ENCODE measurements at places on chromosomes 12 and 14.

DNA sequence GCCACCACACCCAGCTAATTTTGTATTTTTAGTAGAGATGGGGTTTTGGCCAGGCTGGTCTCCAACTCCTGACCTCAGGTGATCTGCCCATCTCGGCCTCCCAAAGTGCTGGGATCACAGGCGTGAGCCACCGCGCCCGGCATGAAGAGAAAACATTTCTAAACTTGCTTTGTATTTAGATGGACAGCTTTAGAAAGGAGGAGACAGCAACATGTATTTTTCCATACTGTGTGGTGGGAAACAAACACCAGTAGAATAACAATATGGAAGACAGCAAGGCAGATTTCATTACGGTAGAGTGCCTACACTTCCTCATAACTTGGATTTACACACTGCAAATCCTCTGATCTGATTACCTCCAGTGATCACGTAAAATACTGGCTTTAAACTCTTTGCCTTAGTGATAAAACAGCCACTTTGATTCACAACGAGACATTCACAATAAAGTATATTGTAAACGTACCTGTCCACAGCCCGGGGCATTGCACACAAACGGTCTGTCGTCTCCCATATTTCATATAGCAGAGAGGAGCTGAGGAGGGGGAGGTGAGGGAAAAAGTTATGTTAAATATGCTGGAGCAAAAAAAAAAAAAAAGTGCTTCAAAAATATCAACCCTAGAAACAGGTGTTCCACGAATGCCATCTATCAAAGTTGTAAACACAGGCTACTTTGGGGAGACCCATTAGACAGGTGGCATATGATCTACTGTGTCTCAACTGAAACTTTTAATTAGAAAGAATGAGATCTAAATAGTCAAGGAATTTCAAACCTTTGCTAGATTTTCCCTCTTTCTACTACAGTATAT, 25.5 kb downstream of the ATF7 start:
- DNase-seq: no peak

DNA sequence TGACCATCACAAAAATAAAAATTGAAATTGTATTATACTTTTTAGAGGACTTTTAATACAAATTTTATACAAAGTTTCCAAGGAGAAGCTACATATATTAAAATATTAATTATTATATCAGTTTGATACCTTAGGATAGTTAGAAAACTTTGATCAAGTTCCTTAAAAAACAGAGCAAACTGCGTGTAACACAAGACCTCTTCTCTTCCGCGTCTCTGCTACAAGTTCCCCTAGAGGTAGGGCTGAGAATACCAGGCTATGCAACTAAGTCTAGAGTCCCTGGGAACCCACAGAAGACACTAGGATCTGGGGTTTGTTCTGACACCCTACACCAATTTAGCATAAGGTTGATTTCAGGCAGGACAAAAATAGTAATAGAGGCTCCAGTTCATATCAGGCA, 319.0 kb downstream of the FOXG1 start:
- DNase-seq: peak; percentile 32

GRCh38 chr14:75283833-75284563, 5.4 kb downstream of the FOS start:
- peak; percentile 52 for DNase-seq

DNA sequence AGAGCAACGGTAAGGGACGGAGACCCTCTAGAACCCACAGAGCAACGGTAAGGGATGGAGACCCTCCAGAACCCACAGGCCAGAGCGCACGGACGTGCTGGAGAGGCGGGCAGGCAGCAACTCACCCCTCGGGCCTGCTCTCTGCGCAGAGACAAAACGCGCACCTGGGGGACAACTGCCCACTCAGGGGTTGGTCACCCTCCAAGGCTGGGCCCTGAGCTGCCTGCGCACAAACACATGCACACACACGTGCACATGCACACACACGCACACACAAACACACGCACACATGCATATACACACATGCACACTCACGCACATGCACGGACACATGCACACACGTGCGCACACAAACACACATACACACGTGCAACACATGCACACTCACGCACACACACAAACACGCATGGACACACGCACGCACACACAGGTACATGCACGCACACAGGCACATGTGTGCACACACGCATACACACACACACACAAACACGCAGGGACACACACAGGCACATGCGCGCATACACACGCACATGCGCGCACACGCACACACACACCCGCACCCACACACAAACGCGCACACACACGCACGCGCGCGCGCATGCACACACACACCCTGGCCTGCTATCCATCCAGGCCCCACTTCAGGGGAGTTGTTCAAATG, 88.3 kb downstream of the NCOR2 start:
- no peak for DNase-seq

- no peak for DNase-seq
Measured at GRCh38 chr12:24431872-24432271, 482.4 kb upstream of the SOX5 start.

DNA sequence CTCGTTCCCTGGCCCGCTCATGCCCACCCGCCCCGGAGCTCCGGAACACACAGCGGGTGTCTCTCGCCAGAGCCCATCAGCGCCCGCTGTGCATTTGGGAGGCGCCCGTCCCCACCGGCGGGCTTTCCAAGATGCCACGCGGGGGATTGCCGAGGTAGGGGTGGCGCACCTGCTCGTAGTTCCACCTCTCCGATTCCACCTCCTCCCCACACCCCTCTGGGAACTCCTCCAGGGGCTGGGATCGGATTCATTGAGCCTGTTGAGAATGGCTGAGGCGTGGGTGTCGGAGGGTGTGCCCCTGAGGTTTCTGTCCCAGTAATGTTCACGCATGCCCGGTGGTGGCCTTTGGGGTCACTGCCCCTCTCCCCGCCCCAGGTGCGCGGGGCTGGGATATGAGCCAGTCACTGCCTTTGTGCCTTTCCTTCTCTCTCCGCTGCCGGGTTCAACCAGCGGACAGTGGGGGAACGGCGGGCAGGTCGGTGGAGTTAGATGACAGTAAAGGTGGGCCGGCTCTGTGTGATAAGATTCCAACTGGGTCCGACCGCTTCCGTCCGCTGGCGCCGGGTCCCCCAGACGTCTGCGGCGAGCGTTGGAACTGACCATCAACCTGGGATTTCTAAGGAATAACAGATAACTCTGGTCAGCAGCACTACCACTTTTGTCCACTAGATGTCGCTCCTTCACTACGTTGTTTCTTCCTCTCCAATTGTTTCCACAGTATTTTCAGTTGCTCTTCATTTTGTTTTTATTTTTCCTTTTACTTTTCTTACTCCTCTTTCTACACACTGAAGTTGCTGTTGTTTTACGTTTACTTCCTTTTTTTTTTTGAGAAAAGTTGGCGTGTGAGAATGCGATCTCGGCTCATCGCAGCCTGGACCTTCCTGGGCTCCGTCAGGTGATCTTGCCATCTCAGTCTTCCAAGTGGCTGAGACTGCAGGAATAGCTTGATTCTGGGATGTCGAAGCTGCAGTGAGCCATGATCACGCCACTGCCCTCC, 178.1 kb upstream of the ALG10B start:
- DNase-seq: peak; percentile 76

DNA sequence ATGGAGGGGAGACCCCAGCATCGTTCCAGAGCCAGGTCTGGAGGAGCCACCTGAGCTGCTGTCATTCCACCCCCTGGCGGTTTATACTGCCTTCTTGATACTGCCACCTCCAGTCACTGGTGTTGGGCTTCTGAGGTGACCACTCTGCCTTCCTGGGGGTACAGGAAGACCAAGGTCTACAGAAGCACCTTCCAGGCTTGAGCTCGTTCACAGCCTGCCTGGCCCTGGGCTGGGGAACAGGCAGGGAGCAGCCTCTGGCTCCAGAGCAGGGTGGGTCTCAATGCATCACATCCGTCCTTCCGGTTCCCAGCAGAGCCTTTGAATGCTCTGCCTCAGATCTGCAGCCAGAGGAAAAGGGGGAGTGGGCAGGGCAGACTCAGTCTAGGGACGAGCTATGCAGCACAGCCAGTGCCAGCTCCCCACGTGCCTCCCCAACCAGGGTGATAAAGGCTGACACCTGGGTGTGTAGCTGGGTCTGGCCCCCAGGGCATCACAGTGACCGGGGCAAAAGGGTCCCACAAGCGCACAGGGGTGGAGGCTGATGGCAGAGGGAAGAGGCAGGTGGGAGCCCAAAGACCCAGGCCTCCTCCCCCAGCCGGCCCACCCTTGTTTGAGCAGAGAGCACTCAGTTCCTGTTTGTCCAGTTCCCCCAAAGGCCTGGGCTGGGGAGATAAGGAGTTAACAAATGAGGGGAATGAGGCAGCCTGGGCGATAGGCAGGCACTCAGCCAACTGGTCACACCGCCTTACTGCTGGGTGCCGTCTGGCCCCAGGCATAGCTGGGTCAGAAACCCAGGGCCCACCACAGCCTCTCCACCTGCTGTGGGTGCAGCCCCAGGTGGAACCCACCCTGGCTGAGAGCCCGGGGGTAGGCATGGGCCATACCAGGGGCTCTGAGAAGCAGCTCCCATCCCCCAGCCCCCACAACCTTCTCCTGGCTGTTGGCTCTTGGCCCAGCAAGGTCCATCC, 17.1 kb downstream of the DEGS2 start:
- DNase-seq: peak; percentile 4

DNA sequence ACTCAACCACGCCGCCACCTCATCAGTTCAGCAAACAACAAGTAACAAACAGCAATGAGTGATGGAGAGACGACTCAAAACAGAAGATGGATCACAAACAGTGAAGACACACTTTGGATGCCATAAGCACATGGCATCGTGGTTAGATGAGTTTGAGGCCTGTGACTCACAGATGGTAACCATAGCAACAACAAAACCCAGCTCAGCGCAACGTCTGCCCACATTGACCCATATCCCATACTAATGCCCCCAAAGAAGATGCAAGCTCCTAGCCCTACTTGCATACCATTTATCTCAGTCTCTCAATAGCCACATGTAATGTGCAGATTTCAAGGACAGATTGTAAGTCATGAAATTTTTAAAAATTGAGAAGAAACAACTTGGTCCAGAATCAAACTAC, 1322.3 kb upstream of the TMEM132C start:
- no peak for DNase-seq

- no peak for DNase-seq
Measured at GRCh38 chr12:26513363-26514043, 318.1 kb downstream of the SSPN start.

DNA sequence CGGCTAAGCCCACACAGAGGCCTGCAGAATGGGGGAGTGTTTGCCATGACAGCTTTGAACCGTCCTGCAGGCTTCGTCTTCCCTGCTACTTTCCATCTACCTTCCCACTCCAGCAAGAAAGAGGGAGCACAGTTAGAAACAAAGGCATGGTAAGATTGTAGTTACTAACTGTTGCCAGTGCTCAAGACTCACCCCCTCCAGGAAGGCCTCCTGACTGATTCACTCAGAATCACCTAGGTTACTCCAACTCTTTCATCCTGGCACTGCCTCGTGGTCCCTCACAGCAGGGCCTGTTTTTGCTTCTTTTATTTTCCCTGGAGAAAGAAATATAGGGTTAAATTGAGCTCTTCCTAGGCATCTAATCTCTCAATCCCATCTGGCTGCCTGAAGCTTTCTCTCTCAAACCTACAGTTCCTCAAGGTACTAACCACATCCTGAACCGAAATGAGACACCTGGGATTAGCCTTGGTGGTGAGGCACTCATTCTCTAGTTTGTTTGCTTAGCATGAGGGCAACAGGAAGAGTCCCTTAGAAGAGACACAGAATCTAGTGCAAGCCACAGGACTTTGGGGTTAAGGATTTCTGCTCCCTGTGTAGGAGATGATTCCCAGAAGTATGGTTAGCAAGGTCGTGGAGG, 7.8 kb downstream of the GALNT6 start:
- DNase-seq: no peak

DNA sequence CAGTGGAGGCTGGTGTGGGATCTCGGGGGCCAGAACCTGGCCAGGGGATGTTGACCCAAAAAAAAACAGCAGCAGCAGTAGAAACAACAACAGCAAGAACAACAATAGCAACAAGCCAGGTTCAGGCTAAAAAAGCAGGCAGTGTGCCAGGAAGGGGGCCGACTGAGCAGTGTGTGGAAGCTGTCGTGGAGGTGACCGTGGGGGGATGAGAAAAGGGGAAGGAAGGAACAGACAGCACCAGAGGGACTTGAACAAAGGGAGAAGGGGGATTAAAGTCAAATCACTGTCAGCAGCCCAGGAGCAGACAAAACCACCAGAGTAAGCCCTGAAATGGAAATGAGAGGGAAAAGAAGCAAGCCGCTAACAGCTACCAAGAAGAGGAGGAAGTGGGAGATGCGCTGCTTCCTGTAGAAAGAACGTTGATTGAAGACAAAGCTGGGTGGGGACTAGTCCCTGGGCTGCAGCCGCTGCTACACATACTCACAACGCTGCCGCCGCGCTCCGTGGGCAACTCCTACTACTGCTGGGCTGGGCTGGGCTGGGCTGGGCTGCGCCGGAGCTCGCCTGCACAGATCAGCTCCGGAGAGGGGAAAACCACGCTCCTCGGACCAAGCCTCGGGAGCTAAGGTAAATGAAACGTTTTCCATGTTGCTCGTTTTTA, at the start of gene GNG2:
Gene GNG2, plus strand, starts transcription at position 449 of the 661 bp plus-strand sequence. CDS start 90,067 bp downstream, outside the sequence.
- peak; percentile 84 for DNase-seq

DNA sequence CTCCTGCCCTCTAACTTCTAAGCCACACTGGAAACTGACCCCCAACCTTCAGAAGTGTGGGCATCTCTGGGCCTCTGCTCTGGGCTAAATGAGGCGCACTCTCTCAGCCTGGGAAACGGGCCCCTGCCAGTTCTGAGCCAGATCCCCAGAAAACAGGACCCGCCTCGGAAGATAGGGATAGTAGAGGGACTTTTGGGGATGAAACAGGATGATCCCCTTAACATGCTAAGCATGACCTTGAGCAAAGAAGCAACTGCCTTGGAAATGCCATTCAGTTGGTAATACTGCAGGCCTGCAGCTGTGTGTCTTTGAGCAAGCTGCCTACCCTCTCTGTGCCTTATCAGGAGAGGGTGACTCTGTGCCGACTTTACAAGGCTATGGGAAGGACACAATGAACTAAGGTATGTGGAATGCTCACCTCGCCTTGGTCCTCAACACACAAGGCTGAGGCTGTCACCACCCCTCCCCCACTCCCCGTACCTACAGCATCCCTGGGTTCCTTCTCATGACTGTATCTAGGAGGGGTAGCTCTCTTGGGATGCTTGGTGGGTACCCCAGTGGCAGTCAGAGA, 54.0 kb downstream of the NCOR2 start:
- DNase-seq: peak; percentile 43

DNA sequence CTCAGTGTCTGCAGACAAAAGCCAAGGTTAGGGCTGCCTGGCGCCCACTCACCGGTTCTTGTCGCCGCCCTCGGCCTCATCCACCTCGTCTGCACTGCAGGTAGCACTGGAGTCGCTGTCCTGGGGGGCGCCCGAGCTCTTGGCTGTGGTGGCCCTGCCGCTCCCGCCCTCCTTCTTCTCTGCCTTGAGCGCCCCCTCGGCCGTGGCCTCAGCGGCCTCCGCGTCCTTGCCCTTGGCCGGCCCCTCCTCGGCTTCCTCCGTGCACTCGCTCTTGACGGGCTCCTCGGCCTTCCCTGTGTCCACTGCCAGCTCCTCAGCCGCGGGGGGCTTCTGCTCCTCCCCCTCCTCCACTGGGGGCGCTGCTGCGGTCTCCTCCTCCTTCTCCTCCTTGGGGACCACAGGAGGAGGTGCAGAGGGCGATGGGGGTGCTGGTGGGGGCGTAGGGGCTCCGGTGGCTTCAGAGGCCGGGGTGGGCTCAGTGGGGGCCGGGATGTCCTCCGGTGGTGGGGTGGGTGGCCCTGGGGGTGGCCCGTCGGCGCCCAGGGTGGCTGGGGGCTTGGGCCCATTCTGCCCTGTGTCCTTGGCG, 77.2 kb downstream of the RFLNA start:
- DNase-seq: no peak

- DNase-seq: no peak
Measured at GRCh38 chr12:27824126-27824842, 44.2 kb upstream of the MANSC4 start.
